ENCODE measurements at places on chromosomes 7 and 10.

- no peak for DNase-seq
These were observed 857 bp upstream of the FOXP2 start for GRCh38 chr7:114413761-114414155.

GRCh38 chr7:146000882-146001281 is 115.7 kb upstream of the CNTNAP2 start:
- no peak for DNase-seq

- no peak for DNase-seq
These were observed 81.2 kb downstream of the C1GALT1 start for GRCh38 chr7:7263297-7264230.

GRCh38 chr7:26295586-26295985 is 3.9 kb downstream of the SNX10 start:
- no peak for DNase-seq

- no peak for DNase-seq
These were observed 176.4 kb upstream of the RHEB start for GRCh38 chr7:151695951-151696541.

GRCh38 chr7:138245216-138245615 is 169.0 kb downstream of the AKR1D1 start:
- DNase-seq = no peak

GRCh38 chr7:74494076-74494548 is 40.4 kb downstream of the GTF2IRD1 start:
- DNase-seq = no peak

GRCh38 chr10:46523119-46523961 is 33.1 kb downstream of the GPRIN2 start:
- no peak for DNase-seq

- peak; percentile 18 for DNase-seq
These were observed 35.0 kb downstream of the VIPR2 start for GRCh38 chr7:159109653-159110035.

DNA sequence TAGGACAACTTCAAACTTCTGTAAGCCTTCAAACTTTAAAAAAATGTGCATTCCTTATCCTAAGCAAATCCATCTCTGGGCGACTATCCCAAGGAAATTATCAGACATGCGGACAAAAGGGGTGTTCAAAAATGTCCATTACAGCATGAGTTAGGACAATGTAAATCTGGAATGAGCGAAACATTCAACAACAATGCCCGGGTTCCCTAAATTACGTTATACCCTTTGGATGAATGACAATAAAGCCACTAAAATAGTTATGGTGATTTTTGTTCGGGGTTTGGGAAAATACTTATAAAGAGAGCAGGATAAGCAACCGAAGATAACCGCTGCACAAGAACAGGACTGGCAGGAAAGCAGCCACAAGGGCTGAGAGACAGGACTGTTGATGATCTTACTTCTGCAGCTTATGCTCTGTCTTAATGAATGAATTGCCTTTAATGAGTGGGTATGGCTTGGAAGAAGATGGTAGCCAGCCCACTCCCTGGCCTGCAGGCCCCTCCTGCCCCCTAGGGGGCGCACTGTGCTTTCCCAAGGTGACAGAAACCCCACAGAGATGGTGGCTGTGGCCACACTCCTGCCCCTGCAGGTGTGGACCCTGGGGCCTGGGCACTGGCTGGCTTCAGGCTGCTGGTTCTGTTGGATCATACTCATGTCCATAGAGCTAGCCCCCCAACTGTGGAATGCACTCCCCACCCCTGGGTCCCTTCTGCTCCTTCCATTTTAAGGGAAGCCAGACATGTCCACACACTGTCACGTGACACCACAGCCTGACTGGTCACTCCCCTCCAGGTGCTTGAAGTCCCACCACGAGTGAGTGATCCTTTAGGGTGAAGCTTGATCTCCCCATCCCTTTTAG is 45.0 kb downstream of the ZCCHC24 start:
- DNase-seq = peak; percentile 52

DNA sequence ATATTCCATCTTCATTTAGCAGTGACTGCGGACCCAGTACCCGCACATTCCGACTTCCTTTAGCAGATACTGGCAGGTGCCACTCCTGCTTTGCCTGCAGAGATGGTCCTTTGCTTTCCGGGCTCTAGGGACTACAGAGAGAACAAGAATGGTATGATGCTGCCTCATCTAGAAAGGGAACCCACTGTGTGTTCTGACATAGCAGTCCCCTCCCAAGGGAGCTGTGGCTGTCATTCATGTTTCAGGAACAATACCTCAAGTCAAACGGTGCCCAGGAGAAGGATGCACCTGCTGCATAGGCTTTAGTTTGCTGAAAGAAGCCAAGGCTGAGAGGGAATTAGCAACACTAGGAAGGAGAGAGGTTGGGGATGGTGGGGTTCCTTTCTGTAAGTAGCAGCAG is 15.9 kb upstream of the TMEM72 start:
- DNase-seq = peak; percentile 19

DNA sequence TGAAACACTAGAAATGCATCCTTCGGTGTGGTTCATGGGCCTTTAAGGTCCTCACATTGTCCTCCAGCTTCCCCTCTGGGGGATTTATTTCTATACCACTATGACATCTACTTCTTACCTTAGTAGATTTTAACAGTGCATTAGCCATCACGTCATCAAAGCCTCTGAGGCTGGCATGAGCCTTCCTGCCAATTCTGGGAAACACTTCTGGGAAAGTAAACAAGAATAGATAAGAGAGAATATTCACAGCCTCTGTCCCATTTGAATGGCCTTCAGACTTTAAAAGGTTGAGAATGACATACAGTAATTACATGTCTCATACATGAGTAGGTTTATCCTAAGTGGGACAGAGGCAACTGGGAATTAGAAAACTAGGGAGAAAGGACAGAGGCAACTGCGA is 89.7 kb downstream of the AMPH start:
- no peak for DNase-seq

GRCh38 chr7:25069900-25070443 is 55.1 kb downstream of the CYCS start:
- DNase-seq = peak; percentile 67

DNA sequence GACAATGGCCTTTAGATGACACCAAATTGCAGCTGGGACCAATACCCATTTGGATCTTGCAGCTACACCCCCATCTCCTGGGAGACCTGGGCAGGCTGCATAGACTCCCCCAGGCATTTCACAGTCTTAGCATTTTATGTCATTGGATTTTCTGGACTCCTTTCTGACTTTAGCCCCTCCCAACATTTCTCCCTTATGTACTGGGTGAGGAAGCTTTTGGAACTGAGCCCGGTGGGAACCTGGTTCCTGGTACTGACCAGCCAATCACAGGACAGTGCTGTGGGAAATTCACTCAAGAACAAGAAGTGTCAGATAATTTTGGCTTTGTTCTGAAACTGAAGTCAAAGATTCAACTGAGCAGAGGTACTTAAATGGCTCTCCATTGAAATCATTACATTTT is 177.7 kb downstream of the ACTR3B start:
- DNase-seq = no peak

- no peak for DNase-seq
These were observed 64.2 kb upstream of the DKK1 start for GRCh38 chr10:52249850-52250395.

DNA sequence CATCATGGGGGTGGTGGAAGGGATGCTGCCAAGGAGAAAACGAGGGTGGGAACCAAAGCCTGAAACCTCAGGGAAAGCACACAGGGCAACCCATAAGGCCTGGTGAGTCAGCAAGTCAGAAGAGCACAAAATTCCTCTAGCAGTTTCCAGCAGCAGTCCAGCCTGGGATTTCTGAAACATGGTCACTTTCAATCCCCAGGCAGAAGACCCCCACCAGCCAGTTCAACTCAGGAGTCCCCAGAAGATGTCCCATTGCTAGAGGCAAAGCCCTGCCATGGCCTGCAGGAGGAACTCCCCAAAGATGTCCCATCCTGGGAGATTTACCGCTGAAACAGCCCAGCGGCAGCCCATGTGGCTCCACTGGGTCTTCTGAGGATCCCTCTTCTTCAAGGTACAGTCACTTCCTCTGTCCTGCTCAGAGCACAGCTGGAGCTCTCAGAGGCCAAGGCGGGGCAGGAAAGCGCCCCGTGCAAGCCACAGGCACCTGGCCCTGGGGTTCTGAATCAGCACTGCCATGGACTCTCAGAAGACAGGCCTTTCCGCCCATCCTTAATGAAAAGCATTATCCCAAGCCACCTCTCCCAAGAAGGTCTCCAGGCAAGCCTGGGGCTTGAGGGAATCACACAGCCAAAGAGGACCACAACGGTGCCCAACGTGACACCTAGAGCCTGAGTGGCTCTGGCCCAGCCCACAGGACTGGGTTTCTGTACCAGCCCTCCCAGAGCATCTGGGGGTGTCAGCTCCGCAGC is 196.9 kb downstream of the GRID1 start:
- DNase-seq = no peak

GRCh38 chr10:62514079-62514693 is 140.0 kb downstream of the ZNF365 start:
- DNase-seq = no peak

- DNase-seq = no peak
These were observed 214.8 kb downstream of the MGMT start for GRCh38 chr10:129681856-129682255.

- no peak for DNase-seq
These were observed 371.2 kb upstream of the LRGUK start for GRCh38 chr7:133755901-133756300.

DNA sequence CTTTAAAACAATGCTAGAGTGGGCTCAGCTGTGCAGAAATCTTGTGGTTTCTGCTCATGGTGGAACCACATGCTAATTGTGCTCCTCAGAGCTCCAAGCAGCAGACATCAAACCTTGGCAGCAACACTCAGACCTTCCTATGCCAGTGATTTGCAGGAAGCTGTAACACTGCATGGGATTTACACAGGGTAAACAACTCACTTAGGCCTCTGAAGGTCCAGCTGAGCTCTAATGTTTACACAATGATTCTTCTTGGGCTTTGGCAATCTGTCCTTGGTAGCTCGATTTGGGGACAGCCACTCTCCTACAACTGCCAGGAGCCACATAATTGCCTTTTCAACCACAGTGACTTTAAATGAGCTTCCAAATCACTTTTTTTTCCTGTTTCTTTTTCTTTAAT is 97.7 kb upstream of the PDLIM1 start:
- no peak for DNase-seq

DNA sequence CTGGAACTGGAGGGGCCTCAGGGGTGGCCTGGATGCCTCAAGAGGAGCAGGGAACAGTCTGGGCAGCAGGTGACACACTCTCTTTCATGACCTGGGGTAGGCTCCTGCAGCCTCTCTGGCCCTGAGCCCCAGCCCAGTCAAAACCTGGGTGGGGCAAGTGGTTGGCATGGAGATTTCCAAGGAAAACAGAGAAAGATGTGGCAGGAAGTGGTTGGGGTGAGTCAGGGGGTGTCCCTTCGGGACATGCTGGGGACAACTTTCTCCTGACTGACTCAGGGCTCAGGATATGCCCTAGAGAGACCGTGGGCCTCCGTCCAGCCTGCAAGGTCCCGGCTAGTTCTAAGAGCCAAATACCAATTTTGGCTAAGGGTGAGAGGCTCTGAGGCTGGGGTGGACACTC is 2.9 kb downstream of the AQP1 start:
- no peak for DNase-seq

GRCh38 chr10:22325272-22326144 is 4.6 kb downstream of the BMI1 start:
- peak; percentile 86 for DNase-seq

DNA sequence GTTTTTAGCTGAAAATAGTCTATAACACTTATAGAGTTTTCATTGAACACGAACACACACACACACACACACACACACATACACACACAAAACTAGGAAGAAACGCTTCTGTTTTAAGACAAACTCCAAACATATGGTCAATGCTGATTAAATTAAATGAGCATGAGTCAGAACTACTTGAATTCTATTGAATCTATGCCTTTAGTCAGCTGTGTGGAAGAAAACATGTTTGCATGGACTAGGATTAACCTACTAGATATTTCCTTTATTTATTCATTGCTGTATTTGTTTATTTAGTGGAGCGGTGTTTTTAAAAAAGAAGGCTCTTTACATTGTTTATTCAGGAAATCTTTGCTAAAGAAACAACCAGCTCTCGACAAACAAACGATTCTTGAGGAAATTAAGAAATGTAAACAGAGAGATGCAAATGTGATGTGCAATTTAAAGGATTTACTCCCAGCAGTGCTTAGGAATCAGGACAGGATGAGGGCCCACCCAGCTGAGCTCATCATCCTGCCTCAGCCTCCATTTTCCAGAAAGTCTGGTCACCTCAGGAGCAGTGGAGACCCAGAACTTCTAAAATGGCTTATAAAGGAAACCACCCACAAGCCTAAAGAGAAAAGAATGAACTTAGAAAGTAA is 83.2 kb downstream of the PDE1C start:
- no peak for DNase-seq

DNA sequence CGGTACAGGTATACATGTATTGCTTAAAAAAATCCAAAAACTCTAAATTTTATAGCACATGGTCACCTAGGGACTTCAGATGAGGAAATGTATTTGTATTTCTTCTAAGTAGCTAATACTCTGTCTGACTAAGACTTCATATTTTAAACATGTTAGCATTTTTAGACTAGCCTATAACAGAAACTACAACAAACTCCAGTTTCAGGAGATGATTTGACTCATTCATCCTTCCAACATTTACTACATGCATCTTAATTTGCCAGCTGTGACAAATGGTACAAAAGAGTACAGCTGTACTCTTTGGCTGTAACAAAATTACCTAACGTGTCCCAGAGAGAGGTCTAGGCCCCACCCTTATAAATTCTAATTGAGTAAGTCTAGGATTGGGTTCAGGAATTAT is 22.2 kb downstream of the TMEM209 start:
- DNase-seq = no peak

DNA sequence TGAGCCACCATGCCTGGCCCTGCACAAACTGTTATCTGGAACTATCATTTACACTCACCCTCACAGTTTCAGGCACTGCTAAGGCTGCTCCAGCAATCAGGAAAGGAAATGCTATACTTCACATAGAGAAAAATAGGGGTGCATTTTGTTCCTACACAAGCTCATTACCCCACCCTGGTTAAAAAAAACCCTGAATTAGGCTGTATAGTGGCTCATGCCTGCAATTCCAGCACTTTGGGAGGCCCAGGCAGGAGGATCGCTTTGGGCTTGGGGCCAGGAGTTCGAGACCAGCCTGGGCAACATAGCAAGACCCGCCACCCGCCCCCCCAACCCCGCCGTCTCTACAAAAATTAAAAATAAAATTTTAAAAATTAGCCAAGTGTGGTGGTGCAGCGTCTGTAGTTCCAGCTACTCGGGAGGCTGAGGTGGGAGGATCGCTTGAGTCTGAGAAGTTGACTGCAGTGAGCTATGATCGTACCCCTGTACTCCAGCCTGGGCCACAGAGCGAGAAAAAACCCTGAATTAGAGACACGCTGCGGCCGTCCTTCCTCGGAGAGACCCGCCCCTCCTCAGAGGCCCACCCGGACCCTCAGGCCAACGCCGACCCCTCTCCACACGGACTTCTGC is 539 bp downstream of the PTCD1 start:
- peak; percentile 11 for DNase-seq

- DNase-seq = no peak
These were observed 107.4 kb downstream of the ZEB1 start for GRCh38 chr10:31426401-31426800.

- no peak for DNase-seq
These were observed 12.6 kb downstream of the MYPN start for GRCh38 chr10:68121852-68122251.

- DNase-seq = no peak
These were observed 7.6 kb downstream of the SERPINE1 start for GRCh38 chr7:101134399-101134980.

GRCh38 chr7:10815546-10815945 is 158.1 kb upstream of the PHF14 start:
- DNase-seq = no peak

- DNase-seq = no peak
These were observed 132.9 kb downstream of the ADRA2A start for GRCh38 chr10:111209692-111210091.

GRCh38 chr10:103451091-103451813 is 918 bp downstream of the CALHM2 start:
- peak; percentile 64 for DNase-seq

All from MM.1S (cell line).